LoVo (cell line): ENCODE measurements at places on chromosomes 1 and 21.
A peak's percentile ranks its signal among the peaks of the same experiment; 100 is the strongest.

- no peak for DNase-seq
Observed at GRCh38 chr1:40532062-40532389, 589 bp downstream of the ZNF684 start.

DNA sequence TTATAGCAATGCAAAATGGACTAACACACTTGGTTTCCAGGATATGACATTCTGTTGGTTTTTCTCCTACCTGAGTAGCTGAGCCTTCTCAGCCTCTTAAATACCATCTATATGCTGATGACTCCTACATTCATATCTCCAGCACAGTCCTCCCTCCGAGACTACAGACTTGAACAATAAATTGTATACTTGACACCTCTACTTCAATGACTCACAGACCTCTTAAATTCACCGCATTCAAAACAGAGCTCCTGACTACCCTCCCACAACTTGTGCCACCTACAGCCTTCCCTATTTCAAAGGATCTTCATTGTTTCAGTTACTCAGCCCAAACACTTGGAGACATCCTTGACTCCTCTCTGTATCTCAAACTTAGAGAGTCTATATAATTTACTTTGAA, 66.8 kb upstream of the ASB17 start:
- DNase-seq, result no peak

GRCh38 chr1:43302201-43302600, 1.4 kb downstream of the TIE1 start:
- DNase-seq, result no peak

DNA sequence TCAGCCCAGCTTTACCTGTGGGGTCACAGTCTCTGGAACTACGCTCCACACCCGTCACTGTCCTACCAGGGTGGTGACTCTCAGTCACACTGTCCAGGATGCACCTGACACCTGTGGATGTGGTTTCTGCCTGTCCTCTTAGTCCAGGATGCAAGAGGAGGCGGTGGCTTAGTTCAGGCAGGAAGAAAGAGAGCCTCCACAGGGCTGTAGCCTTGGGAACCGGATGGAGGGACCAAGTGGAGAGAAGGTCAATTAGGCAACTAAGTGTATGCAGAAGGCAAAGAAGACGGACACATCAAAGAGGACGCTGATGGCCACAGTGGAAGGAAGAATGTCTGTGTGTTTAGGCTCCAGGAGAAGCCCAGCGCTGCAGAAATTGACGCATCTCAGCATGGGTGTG, 153.9 kb upstream of the IRF2BP2 start:
- DNase-seq, result no peak

GRCh38 chr21:42704861-42705260, 51.4 kb downstream of the PDE9A start:
- DNase-seq, result no peak

DNA sequence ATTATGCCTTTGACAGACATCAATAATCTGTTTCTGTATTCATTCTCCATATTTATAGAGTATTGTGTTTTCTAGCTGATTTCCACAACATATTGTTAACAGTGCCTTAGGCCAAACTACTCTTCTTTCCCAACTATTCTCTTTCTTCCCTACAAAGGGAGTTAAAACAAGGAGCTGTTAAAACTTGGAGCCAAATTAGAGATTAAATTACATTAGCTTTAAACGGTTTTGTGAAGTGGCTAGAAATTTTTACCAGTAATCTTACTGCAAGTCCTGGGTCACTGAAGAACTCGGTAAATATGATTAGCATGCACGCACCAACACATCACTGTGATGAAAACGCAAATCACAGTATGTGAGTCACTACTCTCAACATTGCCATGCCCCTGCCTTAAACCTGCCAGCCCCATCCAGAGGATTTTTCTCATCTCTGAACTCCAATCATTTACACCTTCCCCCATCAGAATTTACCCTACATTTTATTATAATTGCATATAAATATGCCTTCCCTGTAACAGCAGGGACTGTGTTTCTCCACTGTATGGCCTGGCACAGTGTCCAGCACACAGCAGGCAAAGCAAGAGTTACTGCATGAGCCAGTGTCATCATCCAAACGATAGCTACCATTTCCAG, 1.5 kb upstream of the PRDX6 start:
- DNase-seq, result no peak

DNA sequence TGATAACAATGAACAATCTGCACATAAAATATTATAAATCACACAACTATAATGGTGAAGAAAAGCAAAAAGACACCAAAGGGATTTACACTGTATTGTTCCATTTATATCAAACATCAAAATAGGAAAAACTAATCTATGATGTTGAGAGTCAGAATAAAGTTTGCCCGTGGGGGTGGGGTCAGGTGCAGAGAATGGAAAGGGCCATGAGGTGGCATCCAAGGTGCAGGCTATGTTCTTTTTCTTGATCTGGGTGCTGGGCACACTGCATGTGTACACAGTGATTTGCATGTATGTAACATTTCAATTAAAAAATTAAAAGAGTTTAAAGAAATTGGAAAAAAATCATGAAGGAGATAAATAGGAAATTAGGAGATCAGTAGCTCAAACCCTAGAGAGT, 127.3 kb downstream of the DSCAM start:
- no peak for DNase-seq

DNA sequence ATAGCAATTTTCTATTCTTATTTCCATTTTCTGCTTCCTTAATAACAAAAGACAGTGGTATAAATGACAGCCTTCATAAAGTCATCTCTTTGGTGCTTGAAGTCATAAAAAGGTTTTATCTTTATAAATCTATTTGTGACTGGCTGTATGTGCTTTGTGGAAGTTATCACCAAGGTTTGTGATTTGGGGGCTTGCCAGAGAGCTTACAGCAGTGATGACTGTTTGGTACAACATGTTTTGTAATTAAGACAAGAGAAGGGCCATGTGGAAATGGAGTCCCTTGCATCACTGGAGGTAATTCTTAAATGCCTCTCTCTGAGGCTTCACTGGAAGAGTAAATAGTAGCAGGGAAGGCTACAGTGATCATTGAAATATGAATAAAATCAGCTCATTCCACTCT, 2.7 kb downstream of the SLC35F3 start:
- DNase-seq, result no peak

- peak; percentile 72 for DNase-seq
Observed at GRCh38 chr21:45011911-45012661, 62.3 kb upstream of the ADARB1 start.

- DNase-seq, result no peak
Observed at GRCh38 chr1:205285381-205286101, 36.0 kb downstream of the NUAK2 start.

GRCh38 chr1:21205416-21205815, 28.7 kb upstream of the EIF4G3 start:
- no peak for DNase-seq

GRCh38 chr1:204754821-204755220, 69.3 kb upstream of the LRRN2 start:
- DNase-seq, result no peak

DNA sequence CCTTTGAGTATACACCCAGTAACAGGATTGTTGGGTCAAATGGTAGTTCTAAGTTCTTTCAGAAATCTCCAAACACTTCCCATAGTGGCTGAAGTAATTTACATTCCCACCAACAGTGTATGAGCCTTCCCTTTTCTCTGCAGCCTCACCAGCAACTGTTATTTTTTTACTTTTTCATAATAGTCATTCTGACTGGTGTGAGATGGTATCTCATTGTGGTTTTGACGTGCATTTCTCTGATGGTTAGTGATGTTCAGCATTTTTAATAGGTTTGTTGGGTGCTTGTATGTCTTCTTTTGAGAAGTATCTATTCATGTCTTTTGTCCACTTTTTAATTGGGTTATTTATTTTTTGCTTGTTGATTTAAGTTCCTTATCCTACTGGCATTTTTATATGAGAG, 26.4 kb upstream of the LAMC1 start:
- no peak for DNase-seq

- peak; percentile 27 for DNase-seq
Observed at GRCh38 chr1:186487163-186487562, 26.2 kb upstream of the PDC start.

DNA sequence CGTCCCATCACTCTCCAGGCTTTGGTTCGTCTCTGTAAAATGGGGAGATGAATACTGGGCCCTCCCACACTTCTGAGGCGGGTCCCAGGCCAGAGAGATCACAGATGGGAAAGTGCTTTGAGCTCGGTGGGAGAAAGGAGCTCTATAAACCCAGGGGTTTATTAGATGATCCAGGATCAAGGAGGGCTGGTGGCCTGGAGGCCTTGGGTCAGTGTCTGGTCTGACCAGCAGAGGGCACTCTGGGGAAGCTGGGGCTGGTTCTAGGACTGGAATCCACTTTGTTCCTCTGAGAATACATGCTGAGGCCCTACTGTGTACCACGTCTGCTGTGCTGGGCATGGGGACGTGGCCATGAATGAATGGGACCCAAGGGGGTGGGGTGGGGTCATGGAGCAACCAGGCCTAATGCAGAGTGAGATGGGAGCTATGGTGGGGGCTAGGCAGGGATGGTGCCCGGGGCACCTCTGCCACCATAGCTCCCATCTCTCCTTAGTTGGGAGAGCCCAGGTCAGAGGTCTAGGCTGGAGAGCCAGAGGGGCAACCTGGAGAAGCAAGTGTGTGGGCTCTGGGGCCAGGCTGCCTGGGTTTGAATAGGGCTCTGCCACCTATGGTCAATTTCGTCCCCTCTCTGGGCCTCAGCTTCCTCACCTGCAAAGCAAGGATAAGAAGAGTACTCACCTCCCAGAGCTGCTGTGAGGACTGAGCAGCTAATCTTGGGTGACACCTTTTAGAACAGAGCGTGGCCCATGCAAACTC, 9.0 kb upstream of the FAM131C start:
- DNase-seq, result peak; percentile 62

GRCh38 chr1:48969971-48970370, 193.3 kb upstream of the BEND5 start:
- no peak for DNase-seq

DNA sequence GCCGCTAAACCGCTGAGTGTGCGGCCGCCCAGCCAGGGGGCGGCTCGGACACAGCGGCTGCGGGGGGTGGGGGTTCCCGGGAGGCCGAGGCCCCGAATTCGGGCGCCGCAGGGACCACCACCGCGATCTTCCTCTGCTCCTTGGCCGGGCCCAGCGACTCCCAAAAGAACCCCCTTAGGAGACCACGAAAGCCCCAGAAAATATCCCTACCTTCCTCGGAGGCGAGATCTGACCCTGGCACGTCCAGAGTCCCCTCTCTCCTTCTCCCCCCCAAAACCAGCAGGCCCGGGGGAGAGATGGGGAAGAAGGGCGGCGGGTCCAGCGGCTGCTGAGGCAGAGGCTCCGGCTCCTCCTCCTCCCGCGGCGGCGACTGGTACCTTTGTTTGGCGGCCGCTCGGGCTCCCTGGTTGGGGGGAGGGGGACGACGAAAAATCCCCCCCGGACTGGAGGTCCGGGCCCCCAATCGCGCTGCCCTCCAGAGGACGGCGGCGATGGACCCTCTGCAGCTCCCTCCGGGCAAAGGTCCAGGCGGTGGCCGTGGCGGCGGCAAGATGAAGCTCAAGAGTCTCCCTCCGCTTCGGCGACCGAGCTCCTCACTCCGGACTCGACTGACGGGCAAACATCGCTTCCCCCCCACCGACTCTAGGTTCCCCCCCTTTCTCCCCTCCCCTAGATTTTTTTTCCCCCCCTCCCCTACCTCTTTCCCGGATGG, at the start of gene ARID4B:
ARID4B (minus strand) TSS at position 621 of the 712 bp plus-strand sequence. CDS start 1,260 bp downstream, outside the sequence.
- DNase-seq, result no peak

- no peak for DNase-seq
Observed at GRCh38 chr1:172004671-172005070, 163.4 kb downstream of the DNM3 start.

DNA sequence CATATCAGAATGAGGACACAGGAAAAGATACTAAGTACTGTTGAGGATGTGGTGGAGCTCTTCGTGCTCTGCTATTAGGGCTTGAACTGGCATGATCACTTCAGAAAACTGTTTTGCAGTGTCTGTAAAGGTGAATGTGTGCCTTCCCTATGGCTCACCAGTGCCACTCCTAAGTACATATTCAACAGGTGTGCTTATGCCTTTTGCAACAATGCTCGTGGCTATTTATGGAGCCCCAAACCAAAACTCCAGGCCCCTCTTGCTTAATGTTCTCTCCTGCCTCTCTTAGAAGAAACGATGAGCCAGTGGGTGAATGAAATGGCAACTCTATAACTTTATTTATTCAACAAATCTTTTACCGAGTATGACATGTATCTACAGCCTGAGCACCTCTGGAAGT, 70.2 kb downstream of the TAS1R2 start:
- no peak for DNase-seq

DNA sequence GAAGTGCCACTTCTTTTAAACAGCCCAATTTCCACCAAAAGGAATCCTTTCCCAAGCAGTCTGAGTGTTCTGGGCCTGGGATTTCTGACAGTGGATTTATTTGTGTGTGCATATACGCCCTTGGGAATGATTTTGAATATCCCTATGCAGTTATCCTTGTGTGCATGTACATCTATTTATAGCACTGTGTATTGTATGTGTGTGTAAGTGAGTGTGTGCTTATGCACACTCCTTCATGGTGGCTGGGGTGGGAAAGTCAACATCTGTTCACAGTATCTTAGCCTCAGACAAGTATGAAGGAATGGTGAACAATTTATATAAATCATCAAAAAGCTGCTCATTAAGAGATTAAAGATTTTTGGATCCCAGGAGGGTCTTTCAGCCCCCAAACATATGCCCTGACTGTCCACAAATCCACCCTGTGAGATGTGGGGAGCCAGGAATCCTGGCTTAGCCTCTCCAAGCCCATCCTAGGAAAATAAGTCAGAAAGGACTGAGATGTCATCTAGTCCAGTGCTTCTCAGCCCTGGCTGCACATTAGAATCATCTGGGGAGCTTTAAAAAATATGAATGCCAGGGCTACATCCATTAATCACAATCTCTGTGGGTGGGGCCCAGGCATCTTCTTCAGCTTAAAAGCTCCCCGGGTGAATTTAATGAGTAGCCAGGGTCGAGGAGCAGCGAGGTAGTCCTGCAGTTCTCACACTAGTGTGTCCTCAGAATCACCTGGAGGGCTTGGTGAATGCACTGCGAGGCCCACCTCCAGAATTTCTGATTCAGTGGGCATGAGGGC, 101.4 kb downstream of the PLXNA2 start:
- no peak for DNase-seq

- DNase-seq, result no peak
Observed at GRCh38 chr1:208503787-208504186, 259.6 kb upstream of the PLXNA2 start.

DNA sequence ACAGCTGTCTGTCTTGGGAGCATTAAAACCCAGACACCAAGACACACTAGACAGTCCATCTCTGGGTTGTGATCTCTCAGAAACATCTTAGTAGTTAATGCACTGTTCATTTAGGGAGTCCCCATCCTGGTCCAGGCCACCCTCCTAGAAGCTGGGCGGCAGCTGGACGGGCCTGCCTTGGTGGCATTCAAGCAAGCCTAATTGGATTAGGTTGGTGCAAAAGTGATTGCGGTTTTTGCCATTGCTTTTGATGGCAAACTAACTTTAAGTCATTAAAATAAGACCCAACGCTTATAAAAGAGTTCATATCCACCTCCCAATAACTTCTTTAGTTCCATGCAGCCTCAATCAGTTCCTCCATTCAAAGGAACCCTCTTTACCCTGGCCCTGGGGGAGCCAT, 21.7 kb downstream of the ATP5PO start:
- DNase-seq, result no peak
